ENCODE measurements at places on chromosomes 1 and 21.

DNA sequence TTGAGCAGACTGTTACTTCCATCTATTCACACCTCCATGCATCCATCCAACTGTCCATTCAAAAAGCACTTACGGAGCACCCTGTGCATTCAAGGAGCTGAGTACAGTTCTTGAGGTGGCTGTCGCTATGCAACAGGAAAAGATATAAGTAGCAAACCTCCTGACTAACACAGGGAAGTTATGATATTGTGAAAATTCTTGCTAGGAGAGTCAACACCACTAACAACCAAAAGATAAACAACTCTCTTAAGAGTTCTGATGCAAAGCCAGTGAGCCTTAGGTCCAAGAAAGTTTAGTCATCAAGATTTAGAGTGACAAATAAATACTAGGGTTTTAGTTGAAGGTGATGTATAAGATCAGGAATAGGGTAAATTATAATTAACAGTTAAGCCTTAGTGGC is 44.5 kb upstream of the TRIM45 start:
- DNase-seq = no peak

- DNase-seq = no peak
Observed at GRCh38 chr21:32256873-32257620, 21.8 kb downstream of the MIS18A start.

GRCh38 chr1:196545222-196545621 is 63.0 kb downstream of the KCNT2 start:
- DNase-seq = no peak

DNA sequence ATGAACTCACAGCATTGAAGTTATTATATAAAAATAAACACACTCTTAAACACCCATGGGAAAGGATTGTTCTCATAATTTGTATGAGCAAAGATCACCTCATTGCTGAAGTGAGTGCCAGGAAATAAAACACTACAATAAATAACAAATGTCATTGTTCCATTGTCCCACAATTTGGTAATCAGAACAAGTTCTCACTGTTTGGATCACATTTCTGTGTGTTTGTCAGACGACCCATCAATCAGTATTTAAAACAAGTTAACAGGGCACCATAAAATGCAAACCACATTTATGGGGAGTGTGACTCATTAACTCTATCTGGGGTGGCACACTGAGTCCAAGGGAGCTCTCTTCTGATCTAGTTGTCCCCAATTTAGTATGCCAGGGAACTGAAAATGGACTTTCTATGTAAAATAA is 124.5 kb downstream of the PTPRC start:
- DNase-seq = no peak

GRCh38 chr1:42456754-42457089 is 379 bp downstream of the PPCS start:
- peak; percentile 69 for DNase-seq

DNA sequence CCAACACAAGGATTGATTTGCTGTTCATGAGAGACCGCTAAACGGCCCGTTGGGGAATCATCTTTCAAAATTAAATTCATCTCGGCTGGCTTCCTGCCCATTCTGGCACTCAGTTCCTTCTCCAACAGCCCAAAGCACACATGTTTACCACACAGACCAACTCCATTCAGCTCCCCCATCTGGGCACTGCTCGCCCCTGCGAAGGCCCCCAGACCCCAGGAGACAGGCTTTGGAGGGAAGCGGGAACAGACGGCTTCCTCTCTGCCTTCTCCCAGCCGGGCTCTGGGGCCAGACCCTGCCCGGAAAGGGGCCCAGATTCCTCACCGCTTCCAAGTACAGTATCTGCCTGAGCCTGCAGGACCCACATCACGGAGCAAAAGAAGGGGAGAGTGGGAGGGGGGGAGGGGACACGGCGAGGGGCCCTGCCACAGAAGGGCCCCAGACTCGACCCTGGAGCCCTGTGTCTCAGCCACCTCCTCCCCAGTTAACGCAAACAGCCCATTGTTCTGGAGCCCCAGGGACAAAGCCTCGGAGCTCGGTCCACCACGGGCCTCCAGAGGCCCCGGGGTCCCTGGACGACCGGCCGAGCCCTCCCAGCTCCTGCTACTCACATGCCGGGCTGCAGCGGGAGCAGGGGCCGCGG is 660 bp downstream of the MEGF6 start:
- no peak for DNase-seq

DNA sequence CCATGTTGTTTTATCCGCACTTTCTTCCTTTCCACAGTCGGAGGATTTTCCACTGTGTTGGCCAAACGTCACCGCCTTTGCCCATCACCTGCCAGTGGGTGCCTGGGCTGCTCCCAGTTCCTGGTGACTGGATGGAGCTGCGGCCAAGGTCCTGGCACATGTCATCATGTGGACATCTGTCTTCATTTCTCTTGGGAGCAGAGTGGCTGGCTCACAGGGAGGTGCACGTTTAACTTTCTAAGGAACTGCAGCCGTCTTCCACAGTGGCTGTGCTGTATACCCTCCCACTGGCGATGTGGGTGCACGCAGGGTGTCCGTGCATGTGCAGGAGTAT is 19.5 kb upstream of the RNF223 start:
- DNase-seq = no peak

GRCh38 chr1:241637604-241638003 is 2.6 kb downstream of the CHML start:
- peak; percentile 46 for DNase-seq

DNA sequence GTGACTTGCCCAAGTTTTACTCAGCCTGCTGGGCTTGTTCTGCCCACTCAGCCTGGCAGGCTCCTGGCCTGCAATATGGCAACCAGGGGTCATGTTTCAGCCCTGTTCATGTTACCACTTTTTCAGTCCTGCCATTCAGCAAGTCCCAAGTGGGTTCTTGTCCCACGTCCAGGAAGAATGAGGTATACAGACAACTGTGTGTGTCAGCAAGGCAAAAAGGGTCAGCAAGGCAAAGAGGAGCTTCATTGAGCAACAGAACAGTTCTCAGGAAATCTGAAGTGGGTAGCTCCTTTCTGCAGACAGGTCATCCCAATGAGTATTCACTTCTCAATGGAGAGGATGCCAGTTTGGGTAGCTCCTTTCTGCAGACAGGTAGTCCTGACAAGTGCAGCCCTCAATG is 1233.3 kb upstream of the B3GALT2 start:
- DNase-seq = no peak

- DNase-seq = no peak
Observed at GRCh38 chr1:51314974-51315373, 15.4 kb downstream of the TTC39A start.

Data from suppressor macrophage treated with lipopolysaccharide for 4 hours (primary cell).